ENCODE measurements at places on chromosomes 11 and 22.

DNA sequence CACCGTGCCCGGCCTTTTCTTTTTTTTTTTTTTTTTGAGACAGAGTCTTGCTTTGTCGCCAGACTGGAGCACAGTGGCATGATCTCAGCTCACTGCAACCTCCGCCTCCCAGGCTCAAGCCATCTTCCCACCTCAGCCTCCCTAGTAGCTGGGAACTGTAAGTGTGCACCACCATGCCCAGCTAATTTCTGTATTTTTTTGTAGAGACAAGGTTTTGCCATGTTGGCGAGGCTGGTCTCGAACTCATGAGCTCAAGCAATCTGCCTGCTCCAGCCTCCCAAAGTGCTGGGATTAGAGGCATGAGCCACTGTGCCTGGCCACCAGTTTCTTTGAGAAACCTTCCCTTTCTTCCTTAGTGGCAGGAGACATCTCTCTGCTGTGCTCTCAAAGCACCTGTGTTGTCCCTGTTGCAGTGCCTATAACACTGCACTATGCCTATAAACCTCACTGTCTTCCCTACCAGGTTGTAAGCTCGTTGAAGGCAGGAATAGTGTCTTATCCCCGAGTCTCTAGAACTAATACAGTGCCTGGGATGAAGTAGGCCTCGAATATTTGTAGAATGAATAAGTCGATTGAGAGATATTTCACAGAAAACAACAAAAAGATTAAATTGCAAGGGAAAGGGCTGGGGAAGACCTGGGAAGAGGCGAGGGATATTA is 13.7 kb downstream of the TAGLN start:
- DNase-seq: no peak

- DNase-seq: no peak
Measured at GRCh38 chr11:72100462-72100861, 2.6 kb downstream of the LAMTOR1 start.

DNA sequence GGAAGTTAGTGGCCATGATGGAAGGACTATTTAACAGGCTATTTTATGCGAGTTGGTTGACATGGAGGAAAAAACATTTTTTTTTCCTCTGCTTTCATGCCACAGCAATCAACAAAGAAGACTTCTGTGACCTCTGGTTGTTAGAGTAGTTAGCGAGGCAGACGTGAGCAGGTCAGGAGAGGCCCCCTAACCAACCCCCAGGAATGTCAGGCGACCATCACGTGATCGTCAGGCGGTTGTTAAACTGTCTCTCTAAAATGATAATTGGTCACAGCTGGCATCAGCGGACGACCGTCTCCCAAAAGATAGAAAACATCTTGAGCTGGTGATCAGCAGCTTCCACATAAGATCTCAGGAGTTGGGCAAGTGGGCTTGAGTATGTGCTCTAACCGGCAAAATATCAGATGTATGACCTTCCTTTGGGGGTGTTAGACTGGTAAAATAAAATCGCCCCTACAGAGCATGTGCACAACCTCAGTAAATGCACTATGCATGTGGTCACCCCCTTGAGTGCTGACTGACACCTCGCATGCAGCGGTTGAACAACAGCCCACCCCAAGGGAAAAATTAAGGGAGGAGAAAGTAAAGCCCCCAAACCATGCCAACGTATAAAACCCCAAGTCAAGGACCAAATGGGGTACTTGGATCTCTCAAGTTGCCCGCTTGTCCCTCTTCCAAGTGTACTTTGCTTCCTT is 20.9 kb upstream of the NARS2 start:
- no peak for DNase-seq

DNA sequence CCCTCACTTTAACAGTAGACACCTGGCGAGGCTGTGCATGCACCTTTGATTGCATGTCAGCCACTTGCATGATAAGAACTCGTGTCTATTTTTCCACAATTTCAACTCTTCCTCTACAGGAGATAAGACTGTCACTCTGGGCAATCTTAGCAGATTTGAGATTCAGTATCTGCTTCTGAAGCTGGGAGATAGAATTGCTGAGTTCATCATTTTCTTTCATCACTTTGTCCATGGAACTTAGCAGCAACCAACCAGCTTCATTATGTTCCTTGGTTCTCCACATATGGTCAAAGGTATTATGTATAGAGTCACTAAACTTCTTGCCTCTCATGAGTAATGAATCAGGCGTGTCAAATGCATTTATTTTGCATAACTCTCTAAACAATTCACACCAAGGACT is 17.1 kb downstream of the MTNR1B start:
- DNase-seq: no peak

DNA sequence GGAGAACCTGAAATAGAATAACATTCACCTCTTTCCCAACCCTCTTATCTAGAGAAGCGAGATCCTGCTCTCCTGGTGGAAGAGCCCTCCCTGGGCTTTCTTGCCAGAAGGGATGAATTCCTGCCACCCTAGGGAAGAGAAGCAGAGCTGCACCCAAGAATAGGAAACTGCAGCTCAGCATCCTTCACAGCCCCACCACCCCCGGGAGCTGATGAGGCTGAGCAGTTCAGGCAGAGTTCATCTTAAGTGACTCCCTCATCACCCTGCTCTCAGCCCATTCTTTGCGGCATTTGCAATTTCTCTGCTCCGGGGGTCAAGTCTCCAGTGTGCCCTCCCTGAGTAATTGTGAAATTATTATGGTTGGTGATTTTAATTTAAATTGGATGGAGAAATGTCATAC is 514.9 kb downstream of the BUD13 start:
- DNase-seq: no peak

DNA sequence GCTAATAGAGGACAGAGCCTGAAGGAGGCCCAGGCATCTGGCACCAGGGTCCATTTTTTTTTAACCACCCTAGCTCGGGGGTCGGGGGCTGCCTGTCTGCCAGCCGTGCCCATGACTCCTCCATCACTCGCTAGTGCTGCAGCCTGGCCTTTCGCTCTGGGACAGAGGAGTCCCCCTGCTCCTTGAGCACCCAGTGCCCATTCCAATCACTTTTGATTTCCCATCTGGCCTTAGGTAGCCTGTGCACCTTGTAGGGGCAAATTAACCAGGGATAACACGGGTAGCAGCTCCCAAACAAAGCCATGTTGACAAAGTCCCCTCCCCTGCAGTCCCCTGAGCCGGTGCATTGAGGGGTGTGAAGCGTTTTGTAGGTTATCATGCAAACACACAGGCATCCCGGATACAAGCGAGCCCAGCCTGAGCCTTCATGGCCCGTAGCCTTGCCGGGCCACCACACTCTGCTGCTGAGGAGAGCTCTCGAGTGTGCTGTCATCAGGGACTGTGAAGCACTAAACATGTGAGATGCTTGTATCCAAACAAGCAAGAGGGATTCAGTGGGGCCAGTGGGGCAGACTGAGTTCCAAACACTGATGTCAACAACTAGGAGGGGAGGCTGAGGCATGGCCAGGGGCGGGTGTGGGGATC is 208.7 kb downstream of the DSCAML1 start:
- no peak for DNase-seq
